ENCODE measurements at places on chromosomes 11 and 22.

- no peak for DNase-seq
Observed at GRCh38 chr11:95660038-95660437, 129.5 kb downstream of the FAM76B start.

- no peak for DNase-seq
Observed at GRCh38 chr11:113242767-113243397, 71.5 kb upstream of the TTC12 start.

- DNase-seq: no peak
Observed at GRCh38 chr11:110337570-110338193, 41.3 kb upstream of the RDX start.

- DNase-seq: no peak
Observed at GRCh38 chr11:8787372-8787771, 104.8 kb downstream of the RPL27A start.

DNA sequence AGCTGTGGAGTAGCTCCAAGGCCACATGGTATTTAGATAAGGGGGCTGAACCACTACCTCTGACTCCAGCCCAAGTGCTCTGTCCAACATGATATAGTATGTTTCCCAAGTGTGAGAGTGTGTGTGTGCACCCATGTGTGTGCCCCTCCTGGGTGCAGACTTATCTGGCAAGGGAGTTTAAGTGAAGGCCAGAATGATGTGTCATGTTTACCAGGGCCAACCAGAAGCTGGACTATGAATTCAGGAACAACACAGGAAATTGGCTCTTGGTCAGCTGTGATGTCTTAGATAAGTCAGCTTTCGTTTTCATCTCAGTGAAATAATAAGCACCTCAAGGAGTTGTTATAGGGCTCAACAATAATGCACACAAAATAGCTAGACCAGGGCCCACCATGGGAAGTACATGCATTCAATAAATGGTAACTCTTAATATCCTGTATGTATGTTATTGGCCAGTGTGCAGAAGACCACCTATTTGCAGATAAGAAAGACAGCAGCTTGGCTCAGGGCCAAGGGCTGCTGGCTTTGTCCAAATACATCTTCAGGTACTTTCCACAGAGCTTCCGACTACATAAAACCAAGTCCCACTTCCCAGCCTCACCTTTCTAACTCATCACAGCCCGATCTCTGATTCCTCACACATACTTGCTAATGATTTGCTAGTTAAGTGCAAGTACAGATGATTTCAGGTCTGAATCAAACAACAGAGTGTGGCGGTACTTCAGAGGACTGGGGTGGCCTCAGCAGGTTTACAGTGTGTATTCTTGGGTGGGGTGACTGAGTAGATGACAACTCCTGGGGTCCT lies 120.9 kb downstream of the ME3 start:
- no peak for DNase-seq

DNA sequence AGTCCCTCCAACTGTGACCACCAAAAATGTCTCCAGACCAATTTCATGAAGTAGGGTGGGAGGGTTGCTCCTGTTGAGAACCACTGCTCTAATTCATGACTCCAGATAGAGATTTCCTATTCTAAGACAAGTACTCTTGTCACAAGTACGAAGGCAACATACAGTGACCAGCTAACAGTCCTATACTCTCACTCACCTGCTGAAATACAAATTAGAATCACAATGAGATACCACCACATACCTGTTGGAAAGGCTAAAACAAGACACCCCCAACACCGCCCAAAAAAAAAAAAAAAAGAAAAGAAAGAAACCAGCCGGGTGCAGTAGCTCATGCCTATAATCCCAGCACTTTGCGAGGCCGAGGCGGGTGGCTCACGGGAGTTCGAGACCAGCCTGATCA lies 310.5 kb downstream of the SWAP70 start:
- DNase-seq: no peak

DNA sequence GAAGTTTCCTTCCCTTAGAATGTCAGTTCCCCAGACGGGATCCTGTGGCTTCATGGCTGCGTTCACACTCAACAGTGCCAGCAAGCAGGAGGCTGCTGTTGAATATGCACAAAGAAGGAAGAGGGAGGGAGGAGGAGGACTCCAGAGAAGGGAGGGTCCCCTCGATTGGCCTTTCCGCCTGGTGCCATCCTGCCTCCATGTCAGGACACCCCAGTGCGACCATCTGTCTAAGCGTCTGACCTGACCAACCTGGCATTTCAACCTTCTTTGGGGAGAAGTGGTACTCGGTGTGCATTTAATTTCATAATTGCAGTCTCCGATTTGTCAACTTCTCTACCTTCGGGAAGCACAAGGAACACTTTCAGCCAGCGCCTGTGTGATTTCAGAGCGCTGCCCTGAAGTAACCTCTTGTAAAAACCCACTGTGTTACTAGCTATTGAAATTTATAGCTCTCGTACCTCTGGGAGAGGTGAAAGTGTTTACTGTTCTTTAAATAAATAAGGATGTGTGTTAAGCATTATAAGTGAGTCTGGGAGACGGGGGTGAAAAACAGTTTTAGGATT lies 1491.9 kb downstream of the TBC1D22A start:
- no peak for DNase-seq

DNA sequence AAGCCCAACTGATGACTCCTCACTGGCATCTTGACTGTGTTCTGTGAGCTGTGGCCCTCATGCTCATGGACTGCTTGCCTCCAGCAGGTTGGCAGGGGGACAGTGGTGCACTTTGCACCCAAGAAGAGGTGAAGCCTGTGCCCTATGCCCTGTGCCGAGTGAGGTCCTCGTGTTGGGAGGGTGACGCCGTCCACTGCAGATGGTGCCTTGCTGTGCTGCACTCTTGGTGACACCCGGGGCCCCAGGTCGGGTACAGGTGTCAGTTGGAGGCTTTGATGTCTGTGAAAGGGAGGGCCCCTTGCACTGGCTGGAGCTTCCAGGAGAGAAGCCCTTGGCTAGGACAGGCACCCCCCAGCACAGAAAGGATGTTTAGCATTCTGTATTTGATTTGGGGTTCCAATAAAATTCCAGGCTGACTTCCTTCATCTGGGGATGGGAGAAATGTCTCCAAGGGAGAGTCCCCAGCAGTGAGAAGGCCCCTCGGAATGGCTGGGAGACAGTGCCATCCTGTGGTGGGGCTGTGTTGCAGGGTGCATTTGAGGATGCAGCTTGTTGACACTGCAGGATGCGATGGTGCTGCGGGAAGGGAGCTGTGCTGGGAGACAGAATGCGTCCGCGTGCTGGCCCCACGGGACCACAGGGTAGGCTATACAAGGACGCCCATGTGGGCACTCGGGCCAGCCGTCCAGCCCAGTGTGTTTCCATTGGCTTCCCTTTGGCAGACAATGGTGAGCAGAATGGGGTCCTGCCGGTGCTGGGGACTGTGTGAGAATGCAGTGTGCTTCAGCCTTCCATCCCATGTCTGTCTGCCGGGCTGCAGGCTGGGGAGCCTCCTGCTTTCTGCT lies 2.5 kb upstream of the ZDHHC8 start:
- DNase-seq: no peak

- no peak for DNase-seq
Observed at GRCh38 chr22:27827604-27828587, 26.3 kb upstream of the MN1 start.

DNA sequence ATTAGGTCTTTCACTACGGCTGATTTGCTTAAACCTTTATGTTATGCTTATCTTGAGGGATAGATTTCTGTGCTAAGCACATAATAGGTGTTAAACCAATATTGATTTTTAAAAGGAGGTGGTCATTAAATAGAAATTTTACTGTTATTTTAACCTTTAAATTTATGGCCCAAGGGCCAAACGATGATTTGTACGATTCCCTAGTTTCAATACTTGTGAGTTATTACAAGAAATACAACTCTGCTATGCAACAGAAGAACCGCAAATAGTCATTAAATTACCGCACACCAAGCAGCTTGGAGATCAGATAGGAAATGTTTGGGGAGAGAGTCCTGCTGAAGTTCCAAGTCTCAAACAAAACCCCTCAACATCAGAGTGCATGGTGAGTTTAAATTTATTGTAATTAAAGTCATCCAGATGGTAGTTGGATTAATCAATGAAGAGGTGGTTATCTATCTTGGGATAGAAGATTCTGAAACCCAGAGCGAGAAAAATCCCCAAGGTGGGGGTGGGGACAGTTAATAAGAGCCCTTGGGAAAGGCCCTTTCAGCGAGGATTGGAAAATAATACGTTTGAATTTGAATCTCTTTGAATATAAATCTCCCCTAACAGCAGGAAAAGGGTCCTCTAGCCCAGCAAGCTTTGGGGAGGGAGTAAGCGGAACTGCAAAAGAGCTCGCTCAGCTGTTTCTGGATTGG lies 805 bp upstream of the QSER1 start:
- no peak for DNase-seq

DNA sequence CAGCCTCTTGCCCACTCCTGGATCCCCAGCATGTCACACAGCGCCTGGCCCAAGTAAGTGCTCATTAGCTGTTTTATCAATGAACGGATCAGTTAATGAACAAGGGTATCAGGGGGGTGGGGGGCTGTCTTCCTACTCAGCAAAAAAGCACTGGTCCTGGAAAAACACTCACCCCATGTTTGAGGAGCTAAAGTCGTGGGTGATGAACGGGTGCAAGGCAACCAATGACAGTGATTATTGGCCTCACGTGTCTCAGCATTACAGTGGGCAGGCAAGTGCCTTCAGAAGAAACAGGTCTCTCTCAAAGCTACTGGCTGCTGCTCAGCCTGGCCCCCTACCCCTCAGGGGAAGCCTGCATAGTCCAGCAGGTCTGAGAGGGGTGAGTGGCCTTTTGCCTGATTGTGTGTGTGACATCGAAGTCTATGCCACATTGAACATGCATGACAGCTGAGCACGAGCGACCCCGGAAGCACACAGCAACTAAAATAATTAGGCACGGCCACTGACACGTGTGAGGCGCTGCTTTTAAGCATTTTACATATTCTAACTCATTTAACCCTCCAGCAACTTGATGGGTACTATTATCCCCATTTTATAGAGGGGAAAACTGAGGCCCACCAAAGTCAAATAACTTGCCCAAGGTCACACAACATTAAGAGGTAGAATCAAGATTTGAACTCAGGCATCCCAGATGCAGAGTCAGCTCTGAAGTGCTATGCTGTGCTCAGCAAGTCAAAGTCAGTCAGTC lies 2.6 kb upstream of the MS4A10 start:
- DNase-seq: no peak

DNA sequence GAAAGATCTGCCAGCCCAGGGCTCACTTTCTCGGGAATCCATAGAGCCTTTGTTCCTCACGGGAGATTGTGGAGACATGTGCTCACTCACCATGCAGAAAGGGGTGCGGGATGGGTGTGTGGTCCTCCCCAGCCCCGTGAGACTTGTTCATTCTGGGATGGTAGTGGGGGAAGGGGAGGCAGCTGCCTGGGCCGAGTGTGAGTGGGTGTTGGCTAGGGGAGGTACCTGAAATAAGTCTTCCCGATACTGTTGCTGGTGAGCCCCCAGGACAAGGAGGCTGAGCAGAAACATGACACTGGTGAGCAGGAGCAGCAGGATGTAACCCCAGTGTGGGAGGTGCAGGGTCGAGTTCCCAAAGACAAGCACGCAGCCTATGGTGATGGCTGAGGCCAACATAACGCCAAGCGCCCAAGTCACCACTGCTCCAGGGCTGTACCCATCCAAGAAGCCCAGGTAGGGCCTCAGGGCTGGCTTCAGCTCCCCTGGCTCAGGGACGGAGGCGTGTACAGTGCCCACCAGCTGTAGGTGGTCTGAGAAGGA lies 2.8 kb downstream of the SLC7A4 start:
- DNase-seq: no peak

- peak; percentile 58 for DNase-seq
Observed at GRCh38 chr11:72040491-72041363, 39.6 kb downstream of the NUMA1 start.

GRCh38 chr22:19472233-19472632 lies 6.8 kb downstream of the UFD1 start:
- no peak for DNase-seq

DNA sequence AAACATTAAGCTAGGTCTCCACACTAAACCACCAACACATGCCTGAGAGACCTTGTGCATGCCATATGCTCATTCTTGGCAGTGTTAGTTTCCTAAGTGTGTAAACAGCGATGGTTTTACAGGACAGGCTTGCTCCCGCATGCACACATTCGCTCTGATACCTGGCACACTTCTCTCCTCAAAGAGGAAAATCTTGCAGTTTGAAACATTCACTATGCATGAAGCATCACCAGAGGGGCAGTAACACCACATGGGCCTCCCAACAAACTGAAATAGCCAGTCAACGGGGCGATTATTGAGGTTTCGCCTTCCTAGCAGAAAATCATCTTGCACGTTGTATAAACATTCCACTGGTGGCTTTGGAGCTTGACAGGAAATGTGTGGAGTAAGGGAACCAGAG lies 52.6 kb downstream of the ABTB2 start:
- DNase-seq: no peak

- DNase-seq: no peak
Observed at GRCh38 chr11:117601006-117601708, 195.9 kb downstream of the DSCAML1 start.

- DNase-seq: no peak
Observed at GRCh38 chr11:74269161-74269811, 42.2 kb downstream of the P4HA3 start.

- DNase-seq: no peak
Observed at GRCh38 chr11:132289590-132290256, 919.3 kb downstream of the NTM start.

GRCh38 chr11:41921746-41922390 lies 462.4 kb upstream of the LRRC4C start:
- DNase-seq: no peak

DNA sequence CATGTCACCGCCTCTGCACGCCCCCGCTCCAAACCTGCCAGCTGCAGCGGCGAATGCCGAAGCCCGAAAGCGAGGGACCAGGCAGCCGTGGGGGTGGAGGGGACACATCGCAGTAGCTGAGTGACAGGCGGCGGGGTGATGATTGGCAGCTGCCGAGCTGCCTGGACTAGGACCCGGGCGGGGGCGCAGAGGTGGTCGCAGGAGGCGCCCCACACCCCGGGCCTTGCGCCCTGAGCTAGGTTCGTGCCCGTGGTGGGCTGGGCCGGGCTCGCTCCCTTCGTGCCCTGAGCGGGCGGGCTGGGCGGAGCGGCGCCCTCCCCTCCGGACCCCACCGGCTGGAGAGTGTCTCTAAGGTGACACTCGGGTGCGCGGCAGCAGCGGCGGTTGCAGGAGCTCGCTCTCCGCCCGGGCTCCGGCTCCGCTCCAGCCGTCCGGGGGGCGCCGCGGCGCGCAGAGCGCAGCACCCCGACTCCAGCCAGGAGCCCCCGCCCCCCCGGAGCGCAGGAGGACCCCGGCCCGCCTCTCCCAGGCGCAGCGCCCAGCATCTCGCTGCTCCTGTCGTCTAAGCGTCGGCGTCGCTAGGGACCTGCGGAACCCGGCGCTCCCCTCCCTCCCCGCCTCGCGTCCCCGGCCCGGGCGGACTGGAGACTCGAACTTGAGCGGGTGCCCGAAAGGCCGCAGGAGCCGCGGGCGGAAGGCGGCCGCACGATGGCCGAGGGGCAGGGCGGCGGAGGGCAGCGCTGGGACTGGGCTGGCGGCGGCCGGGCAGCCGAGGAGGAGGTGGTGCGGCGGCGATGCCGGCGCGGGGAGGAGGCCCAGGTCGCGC lies 14.5 kb upstream of the DGKZ start:
- DNase-seq: no peak

- no peak for DNase-seq
Observed at GRCh38 chr11:57646799-57647303, 2.9 kb downstream of the YPEL4 start.
